A549 treated with RU486 at 1 μM for 4 hours (cell line): ENCODE measurements at places on chromosomes 2 and 18. TPM values are rescaled to one million over a fixed set of nuclear protein-coding genes. Genes with fewer than 3 reads are reported as not detected.

C1GALT1C1L gene
- total RNA-seq = 1.7 to 2.5 TPM (median 2.0 TPM) in 5 replicates

ATP6V1C2 gene
- total RNA-seq = 0.06 to 0.30 TPM (median 0.14 TPM) in 5 replicates

MARCHF4 gene
- total RNA-seq = 47.3 to 64.6 TPM (median 56.8 TPM) in 5 replicates

LRRC30 gene
- total RNA-seq = not detected in 5 replicates

UGT1A10 gene
- total RNA-seq = 0.15 to 0.17 TPM in 2 of 5 replicates, not detected in the others

UGT1A5 gene
- total RNA-seq = not detected in 5 replicates

IL37 gene
- not detected in 5 replicates for total RNA-seq

FAM124B gene
- 0.06 TPM in 1 of 5 replicates, not detected in the others for total RNA-seq

ABCG8 gene
- total RNA-seq = not detected in 5 replicates

MOB4 gene
- 7.3 to 38.8 TPM (median 28.8 TPM) in 5 replicates for total RNA-seq
